ENCODE measurements at places on chromosomes 4 and X. TPM values are rescaled to one million over a fixed set of nuclear protein-coding genes. Genes with fewer than 3 reads are reported as not detected.

Gene ADH1C
- polyA plus RNA-seq: 0.13 TPM

Gene APBB2
- polyA plus RNA-seq: 52.9 TPM

Gene UGT2B28
- polyA plus RNA-seq: not detected

DNA sequence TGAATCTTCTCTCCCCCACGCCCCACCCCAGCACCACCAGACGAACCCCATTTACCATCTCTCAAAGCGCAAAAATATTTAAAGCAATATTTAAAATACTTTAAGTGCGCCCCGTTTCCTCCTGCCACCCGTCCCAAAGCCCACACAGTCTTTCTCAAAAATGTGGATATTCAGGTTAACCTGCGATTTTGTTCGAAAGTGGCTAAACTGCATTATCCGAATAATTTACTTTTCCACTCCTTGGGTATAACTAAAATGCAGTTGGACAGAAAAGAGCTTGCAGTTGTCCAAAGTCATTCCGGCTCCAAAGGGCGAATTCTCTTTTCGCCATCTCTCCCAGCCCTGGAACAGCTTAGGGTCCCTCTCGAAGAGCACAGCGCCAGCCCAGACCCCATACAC is 662 bp downstream of the SMIM43 start:
- no peak for DNase-seq

- no peak for DNase-seq
Observed at GRCh38 chr4:44046491-44046890, 402.1 kb downstream of the KCTD8 start.

DNA sequence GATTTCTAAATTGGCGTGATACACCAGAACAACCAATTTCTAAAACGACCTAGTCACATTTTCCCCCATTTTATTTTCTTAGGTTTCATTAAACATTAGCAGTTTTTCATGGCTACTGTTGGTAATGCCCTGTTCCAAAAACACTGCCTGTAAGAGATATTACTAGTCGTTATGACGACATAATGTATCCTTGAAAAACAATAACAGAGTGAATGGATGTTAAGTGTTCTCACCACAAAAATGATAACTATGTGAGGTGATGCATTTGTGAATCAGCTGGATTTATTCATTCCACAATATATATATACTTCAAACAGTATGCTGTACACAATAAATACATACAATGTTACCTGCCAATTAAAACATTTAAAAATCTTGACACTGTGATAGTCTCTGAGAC is 1147.6 kb upstream of the PCDH10 start:
- peak; percentile 4 for DNase-seq

GRCh38 chr4:26937567-26937966 is 76.9 kb downstream of the STIM2 start:
- no peak for DNase-seq

DNA sequence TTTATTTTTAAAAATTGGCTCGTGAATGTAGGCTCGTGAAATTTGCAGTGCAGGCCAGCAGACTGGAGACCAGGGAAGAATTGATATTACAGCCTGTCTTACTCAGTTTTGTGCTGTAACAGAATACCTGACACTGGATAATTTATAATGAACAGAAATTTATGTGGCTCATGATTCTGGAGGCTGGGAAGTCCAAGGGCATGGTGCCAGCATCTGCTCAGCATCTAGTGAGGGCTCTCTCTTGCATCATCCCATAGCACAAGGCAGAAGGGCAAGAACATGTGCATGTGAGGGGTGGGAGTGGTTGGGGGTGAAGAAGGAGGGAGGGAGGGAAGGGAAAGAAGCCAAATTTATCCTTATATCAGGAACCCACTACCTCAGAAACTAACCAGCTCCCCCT is 13.7 kb upstream of the CLTRN start:
- DNase-seq: no peak

GRCh38 chr4:38151873-38152272 is 191.7 kb downstream of the PTTG2 start:
- DNase-seq: no peak

GRCh38 chr4:77072195-77072753 is 3.5 kb downstream of the CCNI start:
- DNase-seq: no peak

DNA sequence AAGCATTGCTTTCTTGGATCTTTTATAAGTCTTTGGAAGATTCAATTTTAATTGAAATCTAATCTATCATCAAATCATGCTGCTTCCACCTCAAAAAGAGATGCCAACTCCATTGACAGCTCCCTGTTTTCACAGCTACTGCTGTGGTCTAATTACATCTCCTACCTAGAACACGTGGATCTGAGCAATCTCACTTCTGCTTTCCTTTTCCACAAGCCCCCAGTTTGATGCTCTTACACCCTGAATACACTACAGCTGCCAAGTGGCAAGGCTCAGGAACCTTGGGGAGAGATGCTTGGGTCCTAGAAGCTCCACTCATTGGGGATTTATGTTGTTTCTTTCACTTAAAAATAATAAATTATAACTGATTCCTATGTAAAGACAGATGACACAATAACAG is 172.0 kb downstream of the CFAP299 start:
- DNase-seq: no peak

- DNase-seq: no peak
Observed at GRCh38 chrX:100685997-100686305, 42.0 kb downstream of the SRPX2 start.

DNA sequence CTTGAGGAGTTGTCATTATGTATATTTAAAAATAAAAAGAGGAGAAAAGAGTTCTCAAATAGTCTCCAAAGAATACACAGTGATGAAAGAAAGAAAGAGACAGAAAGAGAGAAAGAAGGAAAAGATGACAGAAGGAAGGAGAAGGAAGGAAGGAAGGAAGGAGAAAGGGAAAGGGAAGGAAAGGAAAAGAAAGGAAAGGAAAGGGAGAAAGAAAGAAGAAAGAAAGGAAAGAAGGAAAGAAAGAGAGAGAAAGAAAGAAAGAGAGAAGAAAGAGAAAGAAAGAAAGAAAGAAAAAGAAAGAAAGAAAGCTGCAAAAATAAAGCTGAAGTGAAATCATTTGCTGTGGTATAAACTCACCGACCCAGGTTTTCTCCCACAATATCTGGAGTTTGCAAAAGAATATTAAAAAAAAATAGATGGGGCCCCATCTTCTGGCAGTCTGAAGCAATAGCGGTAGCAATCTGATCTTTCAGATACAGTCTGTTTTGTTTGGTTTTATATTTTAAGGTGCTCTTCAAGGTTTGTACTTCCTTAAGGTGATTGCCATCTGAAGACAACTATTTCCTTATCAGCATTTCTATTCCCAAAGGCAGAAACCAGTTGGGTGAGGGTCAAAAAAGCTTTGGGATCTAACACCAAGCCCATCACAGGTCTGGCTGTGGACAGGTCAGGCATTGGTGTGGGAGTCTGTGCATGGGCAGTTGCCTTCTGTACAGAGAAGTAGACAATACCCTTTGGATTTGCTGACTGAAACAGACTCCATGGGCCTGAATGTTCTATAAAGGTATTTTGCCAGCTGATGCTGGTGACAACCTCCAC is 160.4 kb downstream of the CPEB2 start:
- no peak for DNase-seq

All from BJ (cell line).